ENCODE measurements at places on chromosomes 3 and 15.

GRCh38 chr3:50445919-50446318, 57.5 kb downstream of the CACNA2D2 start:
- DNase-seq, result no peak

DNA sequence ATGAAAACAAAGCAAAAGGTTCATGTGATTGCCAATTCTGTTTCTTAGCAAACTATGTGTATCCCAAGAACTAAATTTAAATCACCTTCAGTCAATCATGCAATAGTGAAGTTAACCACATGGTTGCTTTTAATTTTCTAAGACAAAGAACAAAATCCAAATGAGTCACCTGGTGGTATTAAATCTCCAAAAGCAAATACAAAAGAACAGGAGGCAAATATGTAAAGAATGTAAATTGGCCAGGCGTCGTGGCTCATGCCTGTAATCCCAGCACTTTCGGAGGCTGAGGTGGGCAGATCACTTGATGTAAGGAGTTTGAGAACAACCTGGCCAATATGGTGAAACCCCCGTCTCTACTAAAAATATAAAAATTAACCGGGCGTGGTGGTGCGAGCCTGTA, 54.2 kb upstream of the PIK3R4 start:
- no peak for DNase-seq

GRCh38 chr15:79526376-79526775, 94.2 kb downstream of the MINAR1 start:
- DNase-seq, result no peak

- no peak for DNase-seq
These were observed 43.3 kb downstream of the TRANK1 start for GRCh38 chr3:36901588-36901987.

GRCh38 chr3:104460477-104461406, 906.0 kb upstream of the ALCAM start:
- DNase-seq, result peak; percentile 20

GRCh38 chr15:61724251-61724939, 335.9 kb downstream of the VPS13C start:
- DNase-seq, result no peak

DNA sequence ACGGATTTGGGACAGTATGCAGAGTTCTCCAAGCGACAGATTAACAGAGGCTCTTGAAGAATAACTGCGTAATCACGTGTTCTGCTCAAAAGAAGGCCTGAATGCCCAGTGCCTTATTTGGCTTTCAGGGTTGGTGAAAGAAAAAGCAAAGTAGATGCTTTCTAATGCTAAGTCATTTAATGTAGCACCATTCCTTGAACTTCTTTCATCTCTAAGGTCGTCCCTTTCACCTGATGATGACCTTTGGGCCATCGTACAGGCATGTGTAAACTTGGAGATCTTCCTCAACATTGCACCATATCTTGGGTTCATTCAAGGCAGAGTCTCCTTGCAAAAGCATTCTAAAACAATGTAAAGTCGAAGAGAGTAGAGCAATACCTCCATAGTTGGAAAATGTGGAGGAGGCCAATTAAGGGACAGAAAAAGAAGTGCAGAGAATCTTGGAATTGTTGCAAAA, 48.9 kb downstream of the TMEM44 start:
- DNase-seq, result no peak

- DNase-seq, result no peak
These were observed 8.4 kb downstream of the MED12L start for GRCh38 chr3:151093905-151094304.

GRCh38 chr15:31842532-31843195, 187.7 kb upstream of the CHRNA7 start:
- no peak for DNase-seq

DNA sequence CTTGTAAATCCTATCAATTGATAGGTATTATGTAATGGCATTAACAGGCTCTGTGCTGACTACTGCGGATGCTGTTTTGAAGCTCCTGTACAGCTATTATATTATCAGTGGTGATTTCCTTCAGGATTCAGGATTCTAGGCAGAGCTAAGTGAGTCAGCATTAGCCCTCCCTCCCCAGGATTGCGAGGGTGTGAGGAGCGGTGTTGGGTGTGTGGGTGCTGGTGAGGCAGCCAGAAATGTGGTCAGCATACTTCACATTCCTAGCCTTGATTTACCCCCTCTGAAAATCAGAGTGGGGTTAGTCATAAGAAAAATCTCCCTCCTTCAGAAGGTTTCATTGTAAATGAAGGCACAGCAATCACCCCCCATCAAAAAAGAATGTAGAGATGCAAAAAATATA, 72.5 kb downstream of the SNTN start:
- no peak for DNase-seq

DNA sequence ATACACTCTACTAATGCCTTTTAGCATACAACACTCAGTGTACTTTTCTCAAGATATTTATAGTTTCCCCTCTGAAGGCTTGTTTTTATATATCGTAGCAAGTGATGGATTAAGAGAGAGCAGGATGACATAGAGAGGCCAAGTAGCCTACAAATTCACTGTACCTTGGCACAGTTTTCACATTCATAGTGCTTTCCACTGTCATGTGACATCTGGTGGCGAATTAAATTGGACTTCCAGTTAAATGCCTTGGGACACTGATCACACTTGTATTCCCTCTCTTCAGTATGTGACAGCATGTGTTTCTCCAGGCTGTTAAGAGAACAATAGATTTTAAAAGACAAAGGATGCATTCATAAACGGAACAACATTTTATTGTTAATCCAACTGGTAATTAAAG, 541.1 kb downstream of the MECOM start:
- DNase-seq, result peak; percentile 61

DNA sequence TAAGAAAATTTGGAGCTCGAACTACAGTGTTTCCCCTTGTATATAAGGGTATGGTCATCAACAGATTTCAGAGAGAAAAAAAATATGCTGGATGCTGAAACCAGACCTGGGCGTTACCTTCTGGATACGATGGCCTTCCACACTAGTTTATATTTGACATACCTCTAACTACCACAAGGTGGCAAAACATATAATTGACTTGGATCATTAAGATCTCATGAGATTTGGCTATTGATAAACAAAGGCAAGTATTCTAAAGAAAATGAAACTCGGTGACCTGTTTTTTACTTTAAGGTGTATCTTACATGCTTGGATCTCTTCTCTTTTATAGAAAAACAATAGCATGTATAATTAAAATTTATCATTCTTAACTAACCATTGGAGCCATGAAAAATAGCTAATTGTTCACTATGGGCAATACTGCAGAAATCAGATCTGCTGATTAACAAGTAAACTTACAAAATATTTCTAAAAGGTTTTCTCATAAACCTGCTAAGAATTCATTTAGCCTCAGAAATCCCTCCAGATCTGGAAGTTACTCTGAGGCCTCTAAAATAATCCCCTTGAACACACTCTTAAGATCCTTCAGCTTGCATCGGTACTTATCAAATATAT, 300.6 kb upstream of the KCNH8 start:
- peak; percentile 26 for DNase-seq

- no peak for DNase-seq
These were observed 43.2 kb downstream of the ARHGEF3 start for GRCh38 chr3:56758539-56758981.

- DNase-seq, result peak; percentile 72
These were observed 2.9 kb downstream of the CORO2B start for GRCh38 chr15:68581725-68582124.

DNA sequence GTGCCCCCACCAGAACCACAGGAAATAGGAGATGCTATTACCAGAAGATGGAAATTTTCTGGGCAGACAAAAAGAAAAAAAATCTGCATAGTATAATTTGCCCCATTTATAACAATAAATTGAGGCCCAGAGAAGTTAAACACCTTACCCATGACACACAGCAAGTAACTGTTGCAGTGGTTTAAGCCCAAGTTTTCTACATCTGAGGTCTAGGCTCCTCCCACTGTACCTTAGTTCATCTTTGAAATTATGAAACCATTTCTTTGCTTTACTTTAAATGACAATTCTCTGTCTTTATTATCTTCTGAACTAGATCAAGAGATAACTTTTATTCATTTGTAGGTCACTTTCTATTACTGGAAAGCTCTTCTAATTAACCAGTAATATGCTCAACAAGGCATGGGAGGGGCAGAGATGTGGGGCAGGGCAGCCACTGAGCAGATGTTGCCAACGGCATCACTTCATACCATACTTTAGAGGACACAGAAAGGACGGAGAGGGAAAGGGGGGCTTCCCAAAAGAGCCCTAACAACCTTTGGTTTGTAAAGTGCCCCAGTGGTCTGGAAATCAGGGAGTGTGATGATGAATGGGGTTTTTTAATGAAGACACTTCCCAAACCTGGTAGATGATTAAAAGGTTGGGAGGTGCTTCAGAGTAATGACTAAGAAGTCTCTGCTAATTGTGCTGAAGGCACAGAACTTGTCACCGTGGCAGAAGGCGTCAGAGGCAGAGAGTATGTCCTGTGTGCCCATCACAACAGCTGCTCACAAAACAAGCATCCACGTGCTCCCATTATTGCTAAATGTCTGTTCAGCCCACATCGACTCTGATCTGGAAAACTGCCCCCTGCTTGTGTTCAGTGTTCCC, 342.5 kb downstream of the SHQ1 start:
- DNase-seq, result no peak

DNA sequence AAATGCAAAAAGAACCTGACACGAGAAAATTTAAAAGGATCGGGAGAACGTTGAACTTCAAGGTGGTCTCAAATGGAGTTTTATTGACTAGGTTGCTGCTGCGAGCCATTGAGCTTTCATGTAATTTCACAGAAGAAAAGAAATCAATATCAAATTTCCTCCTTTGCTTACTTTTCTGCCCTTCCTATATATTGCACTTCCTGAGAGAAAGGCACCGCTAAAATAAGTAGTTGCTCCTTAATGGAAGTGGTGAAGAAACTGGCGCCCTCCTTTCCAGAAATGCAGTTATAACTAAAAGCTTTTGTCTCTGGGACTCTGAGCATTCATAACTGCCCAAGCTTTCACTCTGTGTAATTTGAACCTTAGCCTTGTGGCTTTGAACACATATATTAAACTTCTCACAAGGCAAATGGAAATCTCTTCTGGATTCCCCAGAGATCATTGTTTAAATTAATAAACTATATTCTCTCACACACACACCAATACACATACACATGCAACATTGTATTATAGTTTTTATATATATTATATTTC, 13.4 kb downstream of the EID1 start:
- no peak for DNase-seq

GRCh38 chr3:101966226-101966625, 116.9 kb downstream of the NFKBIZ start:
- no peak for DNase-seq

DNA sequence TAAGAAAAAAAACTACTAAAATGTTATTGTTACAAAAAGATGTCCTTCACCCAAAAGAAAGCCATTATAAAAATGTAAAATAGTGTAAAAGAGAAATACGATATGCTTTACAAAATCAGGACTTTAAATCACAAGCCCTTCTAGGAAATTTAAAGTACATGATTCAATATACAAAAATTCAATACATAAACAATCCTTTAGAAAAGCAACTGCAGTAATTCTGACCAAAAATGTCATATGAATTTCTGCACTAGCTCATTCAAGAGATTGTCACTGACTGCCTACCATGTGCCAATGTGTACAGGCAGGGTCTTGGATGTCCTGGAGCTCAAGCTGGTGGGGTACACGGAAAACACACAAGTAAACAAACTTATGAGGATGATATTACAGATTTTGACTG, 2.5 kb downstream of the MORC1 start:
- no peak for DNase-seq

- DNase-seq, result no peak
These were observed 312.5 kb downstream of the SHQ1 start for GRCh38 chr3:72535772-72536171.

GRCh38 chr3:119989981-119990655, 104.1 kb downstream of the GSK3B start:
- no peak for DNase-seq

Data from NCI-H524 (cell line).